ENCODE measurements at places on chromosomes 12 and 14. TPM values are rescaled to one million over a fixed set of nuclear protein-coding genes. Genes with fewer than 3 reads are reported as not detected.
A peak's percentile ranks its signal among the peaks of the same experiment; 100 is the strongest.

FAIM2 gene
- total RNA-seq: 2.0 TPM

TBX3 gene
- 0.35 TPM for total RNA-seq

SLC25A21 gene
- 12.1 TPM for total RNA-seq

VWF gene
- total RNA-seq: 0.31 TPM

HOXC13 gene
- not detected for total RNA-seq

TAS2R20 gene
- total RNA-seq: 3.9 TPM

PDZRN4 gene
- total RNA-seq: 0.90 TPM

KRT73 gene
- total RNA-seq: not detected

CFAP73 gene
- not detected for total RNA-seq

DNA sequence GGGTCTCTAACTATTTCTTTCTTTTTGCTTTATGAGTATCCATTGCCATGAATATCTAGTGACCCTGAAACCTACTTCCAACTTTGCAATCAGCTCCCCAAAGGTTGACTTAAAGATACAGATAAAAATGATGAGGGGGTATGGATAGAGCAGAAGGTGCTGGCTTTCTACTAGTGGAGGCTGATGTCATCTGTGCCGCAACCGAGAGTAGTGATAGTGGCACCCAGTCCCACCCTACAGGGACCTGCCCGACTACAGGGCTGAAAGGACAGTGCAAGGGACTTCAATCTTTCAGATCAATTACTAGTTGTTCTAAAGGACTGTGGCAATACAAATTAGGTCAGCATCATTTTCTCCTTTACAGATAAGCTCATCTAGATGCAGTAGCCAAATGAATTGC is 806.0 kb downstream of the VRK1 start:
- H3K27ac ChIP-seq: no peak overlapping the region
- no peaks in the 10 kb centered on the region for H3K27me3 ChIP-seq
- no peak overlapping the region for H3K4me3 ChIP-seq
- no peaks in the 10 kb centered on the region for H3K4me1 ChIP-seq
- DNase-seq: no peak

DNA sequence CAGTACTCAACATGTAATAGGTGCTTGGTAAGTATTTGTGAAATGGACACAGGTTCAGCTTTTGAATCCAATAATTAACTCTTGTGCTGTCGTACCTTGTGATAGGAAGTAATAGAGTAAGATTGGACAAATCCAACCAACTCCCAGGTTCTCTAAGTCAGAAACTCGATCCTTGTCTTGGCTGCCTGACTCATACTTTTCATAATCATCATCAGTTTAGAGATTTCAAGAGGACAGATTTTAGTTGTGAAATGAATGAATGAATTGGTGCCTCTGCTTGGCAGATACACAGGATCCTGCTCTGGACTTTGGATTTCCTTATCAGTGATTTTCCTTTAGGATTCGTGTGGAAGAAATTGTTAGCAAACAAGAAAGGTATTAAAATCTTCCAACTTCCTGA is 1145.2 kb downstream of the AACS start:
- no peaks in the 10 kb centered on the region for H3K27me3 ChIP-seq
- no peak for DNase-seq
- H3K36me3 ChIP-seq: no peaks in the 10 kb centered on the region
- no peaks in the 10 kb centered on the region for H3K4me1 ChIP-seq

DNA sequence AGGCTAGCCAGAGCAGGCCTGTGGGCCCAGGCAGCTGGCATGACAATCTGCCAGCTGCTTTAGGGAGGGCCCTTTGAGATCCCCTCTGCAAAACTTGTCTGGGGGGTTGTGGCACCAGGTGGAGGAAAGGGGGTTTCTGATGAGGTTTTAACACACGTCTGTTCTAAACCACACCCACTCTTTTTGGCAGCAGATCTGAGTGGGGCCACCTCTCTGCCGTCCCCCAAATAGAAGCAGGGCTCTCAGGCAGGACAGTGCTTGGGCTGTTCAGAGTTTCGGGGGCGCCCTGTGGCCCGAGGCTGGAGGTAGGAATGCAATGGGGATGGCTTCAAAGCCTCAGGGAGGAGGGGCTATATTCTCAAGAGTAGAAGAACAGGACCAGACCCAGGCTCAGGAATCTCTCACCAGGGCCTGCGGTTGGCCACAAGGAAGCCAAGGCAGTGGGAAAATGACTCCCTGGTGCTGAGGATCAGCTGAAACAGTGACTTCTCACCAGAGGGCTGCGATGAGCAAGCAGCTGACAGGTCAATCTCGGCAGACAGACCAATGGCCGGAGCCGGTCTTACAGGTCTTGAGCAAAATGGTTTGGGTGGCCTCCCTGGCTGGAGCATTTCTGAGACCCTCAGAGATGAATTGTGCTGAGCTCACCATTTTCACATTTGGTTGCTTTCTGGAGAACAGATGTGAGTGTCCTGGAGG is 1.5 kb upstream of the KRT5 start:
- no peaks in the 10 kb centered on the region for H3K36me3 ChIP-seq
- no peaks in the 10 kb centered on the region for H3K27me3 ChIP-seq
- H3K4me3 ChIP-seq: no peak overlapping the region
- peak; percentile 8 for DNase-seq
- no peaks in the 10 kb centered on the region for H3K4me1 ChIP-seq

- H3K27me3 ChIP-seq: no peaks in the 10 kb centered on the region
- peaks cover 8% of the 10 kb centered on the region for H3K4me1 ChIP-seq
- no peaks in the 10 kb centered on the region for H3K36me3 ChIP-seq
- DNase-seq: no peak
These were observed 386.4 kb upstream of the STXBP6 start for GRCh38 chr14:25436288-25436875.

- no peaks in the 10 kb centered on the region for H3K36me3 ChIP-seq
- no peak for DNase-seq
- H3K27ac ChIP-seq: no peak overlapping the region
- no peak overlapping the region for H3K4me3 ChIP-seq
- H3K27me3 ChIP-seq: no peaks in the 10 kb centered on the region
These were observed 278.1 kb upstream of the SOX5 start for GRCh38 chr12:24227551-24227950.

DNA sequence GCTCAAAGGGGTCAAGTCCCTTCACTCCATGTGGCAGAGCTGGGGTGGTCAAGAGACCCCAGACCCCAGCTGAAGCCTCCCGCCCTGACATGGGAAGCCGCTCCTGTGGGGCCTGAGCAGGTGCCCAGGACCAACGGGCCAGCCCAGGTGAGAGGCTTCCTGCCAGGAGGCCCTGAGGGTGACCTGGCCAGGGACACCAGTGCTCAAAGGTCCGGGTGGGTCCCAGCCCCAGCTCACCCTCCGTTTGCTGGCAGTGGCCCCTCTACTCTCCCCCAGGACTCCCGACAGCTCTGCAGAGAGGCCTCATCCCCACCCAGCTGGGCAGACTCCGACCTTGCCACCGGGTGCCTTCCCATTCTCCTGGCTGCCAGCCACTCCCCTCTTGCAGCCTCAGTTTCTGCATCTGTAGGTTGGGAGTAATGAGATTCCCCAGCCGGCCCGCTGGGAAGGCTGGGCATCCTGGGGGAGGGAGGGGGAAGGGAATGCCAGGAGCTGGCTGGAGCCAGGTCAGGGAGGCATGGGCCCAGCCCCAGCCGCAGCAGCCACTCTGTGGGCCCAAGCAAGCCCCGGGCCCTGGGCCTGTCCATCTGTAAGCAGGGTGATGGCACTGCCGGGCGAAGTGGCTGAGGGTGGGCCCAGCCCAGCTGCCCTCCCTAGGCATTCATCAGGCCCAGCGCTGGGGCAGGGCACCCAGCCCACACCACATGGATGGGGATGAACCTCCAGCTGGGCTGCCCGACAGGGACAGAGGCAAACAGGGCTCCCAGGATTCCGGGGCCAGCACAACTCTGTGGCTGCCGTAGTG is 10.3 kb upstream of the INF2 start:
- no peaks in the 10 kb centered on the region for H3K27me3 ChIP-seq
- peak overlapping the region; percentile 97 for H3K27ac ChIP-seq
- DNase-seq: no peak
- no peak overlapping the region for H3K4me3 ChIP-seq
- H3K36me3 ChIP-seq: no peaks in the 10 kb centered on the region
- H3K4me1 ChIP-seq: peaks cover 61% of the 10 kb centered on the region

- no peak for DNase-seq
- no peaks in the 10 kb centered on the region for H3K27me3 ChIP-seq
- no peaks in the 10 kb centered on the region for H3K36me3 ChIP-seq
These were observed 46.9 kb downstream of the KCTD10 start for GRCh38 chr12:109430244-109430643.

DNA sequence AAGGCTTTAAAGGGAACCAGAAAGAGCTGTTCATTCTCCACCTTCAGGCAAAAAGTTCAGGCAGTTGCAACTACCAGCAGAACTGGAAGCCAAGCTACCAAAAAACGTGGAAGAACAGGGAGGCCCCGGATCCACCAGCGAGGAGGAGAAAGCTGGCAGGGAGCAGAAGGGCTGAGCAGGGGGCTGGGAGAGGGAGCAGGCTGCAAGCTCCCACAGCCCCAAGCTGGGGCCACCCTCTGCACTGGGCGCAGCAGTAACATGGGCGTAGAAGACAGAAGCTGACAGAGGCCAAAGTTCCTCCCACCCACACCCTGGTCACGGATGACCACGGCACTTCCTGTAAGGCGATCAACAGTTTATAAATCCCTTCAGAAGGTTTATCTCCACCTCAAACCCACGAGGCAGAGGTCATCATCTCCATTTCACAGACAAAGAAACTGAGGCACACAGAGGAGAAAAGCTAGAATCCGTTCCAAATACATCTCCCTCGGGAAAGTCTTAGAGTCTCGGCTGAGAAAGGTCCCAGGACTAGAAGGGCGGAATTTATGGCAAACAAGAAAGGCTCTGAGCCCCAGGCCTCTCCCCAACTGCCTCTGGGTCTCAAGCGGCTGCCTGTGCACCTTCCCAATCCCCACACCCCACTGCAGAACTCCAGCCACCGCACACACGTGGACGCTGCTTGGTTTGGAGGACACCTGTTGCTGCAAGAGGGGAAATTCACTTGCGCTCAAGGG is 1.8 kb downstream of the CCDC85C start:
- no peak overlapping the region for H3K27ac ChIP-seq
- no peak for DNase-seq
- peak overlapping the region; percentile 69 for H3K4me3 ChIP-seq
- peaks cover 49% of the 10 kb centered on the region for H3K27me3 ChIP-seq

DNA sequence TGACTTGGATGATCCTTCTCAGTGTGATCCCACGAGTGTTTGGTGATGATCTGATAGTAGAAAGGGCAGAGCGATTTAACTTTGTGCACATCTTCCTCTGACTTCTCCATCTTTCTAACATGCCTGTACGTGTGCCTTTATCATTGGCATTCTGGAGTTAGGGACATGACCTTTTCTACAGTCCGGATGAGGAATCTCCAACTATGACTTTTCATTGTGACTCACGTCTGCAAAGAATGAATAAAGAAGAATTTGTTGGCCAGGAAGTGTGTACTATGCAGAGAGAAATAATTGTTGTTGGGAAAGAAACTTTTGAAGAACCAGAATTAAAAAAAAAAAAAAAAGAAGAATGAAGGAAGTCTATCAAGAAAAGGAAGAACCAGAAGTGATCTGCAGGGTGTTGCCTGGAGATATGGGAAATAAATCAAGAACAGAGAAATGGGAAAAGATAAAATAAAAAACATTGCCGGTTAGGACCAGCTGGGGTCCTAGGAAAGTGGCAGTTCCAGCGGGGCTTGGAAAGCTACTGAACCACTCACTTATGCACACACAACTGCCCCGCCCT is 25.3 kb downstream of the PPFIBP1 start:
- H3K27me3 ChIP-seq: no peaks in the 10 kb centered on the region
- H3K36me3 ChIP-seq: no peaks in the 10 kb centered on the region
- peaks cover 18% of the 10 kb centered on the region for H3K4me1 ChIP-seq
- H3K27ac ChIP-seq: no peak overlapping the region
- no peak overlapping the region for H3K4me3 ChIP-seq
- no peak for DNase-seq

DNA sequence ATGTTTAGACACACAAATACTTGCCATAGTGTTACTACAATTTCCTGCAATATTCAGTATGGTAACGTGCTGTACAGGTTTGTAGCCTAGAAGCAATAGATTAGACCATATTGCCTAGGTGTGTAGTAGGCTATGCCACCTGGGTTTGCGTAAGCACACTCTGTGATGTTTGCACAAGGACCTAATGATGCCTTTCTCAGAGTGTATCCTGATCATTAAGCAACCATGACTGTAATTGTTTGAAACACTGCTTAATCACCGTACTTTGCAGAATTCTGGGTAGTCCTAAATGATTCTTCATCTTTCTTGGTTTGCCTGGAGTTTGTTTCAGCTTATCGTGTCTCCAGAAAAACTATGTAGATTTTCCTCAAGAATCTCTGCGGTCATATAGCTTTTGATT is 11.2 kb upstream of the TCP11L2 start:
- no peaks in the 10 kb centered on the region for H3K36me3 ChIP-seq
- H3K27ac ChIP-seq: no peak overlapping the region
- no peaks in the 10 kb centered on the region for H3K27me3 ChIP-seq

- H3K4me1 ChIP-seq: no peaks in the 10 kb centered on the region
- H3K27me3 ChIP-seq: no peaks in the 10 kb centered on the region
- peaks cover 38% of the 10 kb centered on the region for H3K36me3 ChIP-seq
- DNase-seq: no peak
- H3K27ac ChIP-seq: no peak overlapping the region
These were observed 53.8 kb downstream of the SFSWAP start for GRCh38 chr12:131764738-131765137.

DNA sequence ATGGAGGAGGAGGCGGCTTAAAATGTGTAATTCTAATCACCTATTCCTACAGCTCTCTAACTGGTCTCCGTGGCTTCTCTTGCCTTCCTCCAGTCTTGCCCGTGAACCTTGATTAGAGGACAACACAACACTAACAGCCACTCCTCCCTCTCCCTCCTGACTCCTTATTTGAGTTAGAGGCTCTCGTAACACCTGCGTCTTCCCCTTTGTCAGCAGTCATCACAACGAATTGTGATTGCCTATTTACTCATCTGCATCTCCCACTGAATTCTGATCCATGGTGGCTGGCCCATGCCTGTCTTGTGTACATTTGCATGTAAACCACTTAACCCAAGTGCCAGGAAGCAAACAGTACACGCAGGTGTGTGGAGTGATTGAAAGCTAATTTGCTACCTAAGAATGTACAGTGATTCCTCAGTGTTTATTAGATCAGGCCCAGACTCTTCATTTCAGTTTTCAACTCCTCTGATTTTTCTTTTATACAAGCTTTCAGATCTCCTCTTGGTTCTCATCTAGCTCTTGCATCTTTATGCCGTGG is 154.5 kb downstream of the MON2 start:
- no peak overlapping the region for H3K27ac ChIP-seq
- DNase-seq: no peak
- H3K4me1 ChIP-seq: peaks cover 32% of the 10 kb centered on the region
- H3K36me3 ChIP-seq: no peaks in the 10 kb centered on the region
- H3K4me3 ChIP-seq: no peak overlapping the region

DNA sequence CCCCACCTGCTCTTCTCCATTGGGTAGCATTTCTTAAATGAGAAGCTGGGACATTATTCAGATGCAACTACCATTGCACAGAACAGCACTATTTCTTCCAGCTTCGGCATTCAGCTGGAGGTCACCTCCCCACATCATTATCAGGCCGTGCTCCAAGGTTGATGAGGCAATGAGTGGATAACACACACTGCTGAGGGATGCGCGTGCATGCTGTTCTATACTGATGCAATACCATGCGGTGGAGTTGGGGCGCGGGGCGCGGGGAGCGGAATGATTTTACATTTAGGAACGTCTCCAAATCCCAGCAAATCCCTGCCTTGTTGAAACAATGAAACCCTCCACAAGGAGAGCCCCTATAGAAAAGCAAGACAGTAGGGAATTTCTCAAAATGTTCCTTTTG is 283.4 kb downstream of the GRIN2B start:
- H3K36me3 ChIP-seq: no peaks in the 10 kb centered on the region
- H3K4me1 ChIP-seq: peaks cover 5% of the 10 kb centered on the region
- H3K4me3 ChIP-seq: no peak overlapping the region
- H3K27me3 ChIP-seq: no peaks in the 10 kb centered on the region

Data from GM23338 (cell line).